Effector CD8-positive, alpha-beta T cell (primary cell): ENCODE measurements at places on chromosomes 5 and 9.

GRCh38 chr5:109907189-109907588 is 217.5 kb downstream of the MAN2A1 start:
- DNase-seq: no peak

DNA sequence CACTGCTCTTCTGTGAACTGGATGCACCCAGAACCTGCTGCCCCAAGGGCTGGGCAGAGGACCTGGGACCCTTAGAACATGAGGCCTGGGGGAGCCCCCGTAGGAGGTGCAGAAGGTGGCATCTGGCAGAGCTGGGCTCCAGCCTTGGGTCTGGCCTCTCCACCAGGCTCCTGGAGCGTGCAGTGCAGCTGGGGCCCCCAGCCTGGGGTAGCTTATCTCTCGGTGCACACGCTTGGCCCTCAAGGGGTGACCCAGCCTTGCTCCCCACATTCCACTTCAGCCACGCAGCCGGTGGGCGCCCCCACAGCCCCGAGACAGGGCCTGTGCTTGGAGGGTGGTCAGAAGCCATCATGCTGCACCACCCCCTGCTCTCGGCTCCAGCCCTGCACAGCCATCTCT is 5.6 kb upstream of the NR5A1 start:
- no peak for DNase-seq

DNA sequence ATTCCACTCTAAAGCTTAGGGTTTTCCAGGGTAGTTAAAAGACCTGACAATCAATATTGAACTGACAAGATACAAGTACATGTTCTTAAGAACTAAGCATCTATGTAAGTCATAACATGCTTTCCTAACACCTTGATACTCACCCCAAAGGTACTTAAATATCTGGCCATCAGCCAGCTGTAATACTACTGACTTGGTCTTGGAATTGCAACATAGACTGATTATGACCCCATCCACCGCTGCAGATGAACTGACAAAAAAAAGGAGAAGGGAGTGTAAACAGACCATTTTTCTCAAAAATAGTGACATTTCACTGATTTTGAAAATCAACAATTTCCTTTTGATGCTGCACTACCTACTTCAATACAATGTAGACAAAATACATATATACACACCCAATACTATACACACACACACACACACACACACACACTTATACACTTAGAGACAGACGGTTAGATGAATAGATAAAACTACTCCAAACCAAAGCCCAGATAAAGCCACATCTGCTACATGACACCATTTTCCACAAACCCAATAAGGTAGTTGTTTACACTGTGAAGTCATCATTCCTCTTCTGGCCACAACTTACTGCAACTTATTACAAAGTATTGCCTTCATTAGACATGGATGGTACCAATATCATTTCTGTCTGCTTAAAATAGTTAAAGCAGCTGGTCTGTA is 30.4 kb downstream of the ELP1 start:
- no peak for DNase-seq

GRCh38 chr5:72955143-72955767 is 586 bp upstream of the FCHO2 start:
- no peak for DNase-seq

DNA sequence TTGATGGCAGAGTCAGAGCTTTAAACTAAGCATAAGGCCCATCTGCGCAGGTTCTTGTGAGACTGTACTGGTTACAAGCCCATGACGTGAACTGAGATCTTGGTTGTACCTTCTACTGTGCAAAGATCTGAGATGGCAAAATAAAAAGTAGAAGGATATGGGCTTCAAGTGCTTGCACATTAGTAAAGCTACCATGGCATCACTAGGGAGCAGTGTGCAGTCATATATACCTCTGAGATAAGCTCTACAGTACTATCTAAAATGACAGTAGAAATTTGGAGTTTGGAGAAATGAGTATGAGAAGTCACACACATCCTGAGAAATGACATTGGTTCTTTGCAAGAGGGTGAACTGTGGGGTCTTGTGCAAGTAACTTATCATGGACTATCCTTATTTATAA is 408.2 kb upstream of the PRR16 start:
- no peak for DNase-seq

DNA sequence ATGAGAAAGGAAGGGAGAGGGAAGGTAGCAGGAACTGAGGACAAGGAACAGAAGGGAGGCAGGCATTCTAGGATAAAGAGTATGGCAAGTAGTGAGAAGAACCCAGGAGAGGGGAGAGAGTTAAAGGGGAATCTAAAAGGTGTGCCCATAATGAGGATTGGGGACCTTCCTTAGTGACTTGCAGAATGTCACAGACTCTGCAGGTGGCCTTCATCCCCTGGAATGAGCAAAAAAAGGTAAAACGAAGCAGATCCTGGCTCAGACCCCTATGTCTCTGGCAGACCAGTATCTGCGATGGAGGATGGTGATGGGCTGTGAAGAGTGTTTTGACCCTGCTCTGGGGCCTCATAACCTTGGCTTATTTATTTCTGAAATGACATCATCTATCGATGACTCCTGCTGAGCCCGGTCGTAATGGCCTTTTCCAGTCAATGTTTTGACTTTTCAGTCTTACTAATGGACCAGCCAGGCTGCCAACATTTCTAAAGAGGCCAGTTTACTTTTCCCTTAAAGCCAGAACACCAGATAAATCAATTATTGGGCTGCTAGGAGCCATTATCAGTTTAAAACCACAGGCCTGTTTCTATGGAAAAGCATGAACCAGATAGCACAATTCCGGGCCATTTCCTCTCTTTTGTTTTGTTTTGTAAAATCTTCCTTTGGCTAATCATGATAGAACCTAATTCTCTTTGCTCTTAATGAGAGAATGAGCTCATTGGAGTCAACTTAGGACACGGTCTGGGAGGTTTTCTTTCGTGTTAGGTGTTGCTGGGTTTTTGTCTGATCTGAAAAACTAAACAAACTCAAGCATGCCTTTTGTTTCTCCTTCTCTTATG is 3.1 kb downstream of the TMOD1 start:
- no peak for DNase-seq

GRCh38 chr5:435156-435790 is 7.7 kb upstream of the EXOC3 start:
- DNase-seq: no peak

DNA sequence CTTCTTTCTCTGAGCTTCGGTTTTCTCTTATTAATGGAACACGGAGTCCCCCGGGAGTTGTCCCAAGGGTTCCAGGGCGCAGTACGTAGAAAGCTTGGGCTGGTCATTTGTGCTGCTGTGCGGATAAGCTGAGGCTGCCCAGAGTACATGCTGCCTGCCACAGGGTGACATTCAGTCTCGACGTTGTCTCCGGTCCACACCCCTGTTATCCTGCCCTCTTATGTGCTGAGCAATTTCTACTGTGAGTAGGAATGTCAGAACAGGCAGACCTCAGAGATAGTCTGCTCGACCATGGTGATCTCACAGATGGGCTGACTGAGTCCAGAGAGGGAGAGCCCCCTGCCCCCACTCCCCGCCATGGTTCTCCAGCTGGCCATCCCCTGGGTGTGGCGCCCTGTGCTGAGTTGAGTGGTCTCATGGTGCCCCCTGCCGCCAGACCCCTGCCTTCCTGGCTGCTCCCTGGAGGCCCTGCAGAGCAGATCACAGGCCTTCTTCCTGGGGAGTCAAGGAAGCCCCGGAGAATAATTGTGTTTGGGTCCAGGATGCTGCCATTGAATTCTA is 124.0 kb downstream of the RGS3 start:
- DNase-seq: no peak

- no peak for DNase-seq
Observed at GRCh38 chr9:96442491-96442890, 7.5 kb upstream of the HABP4 start.

DNA sequence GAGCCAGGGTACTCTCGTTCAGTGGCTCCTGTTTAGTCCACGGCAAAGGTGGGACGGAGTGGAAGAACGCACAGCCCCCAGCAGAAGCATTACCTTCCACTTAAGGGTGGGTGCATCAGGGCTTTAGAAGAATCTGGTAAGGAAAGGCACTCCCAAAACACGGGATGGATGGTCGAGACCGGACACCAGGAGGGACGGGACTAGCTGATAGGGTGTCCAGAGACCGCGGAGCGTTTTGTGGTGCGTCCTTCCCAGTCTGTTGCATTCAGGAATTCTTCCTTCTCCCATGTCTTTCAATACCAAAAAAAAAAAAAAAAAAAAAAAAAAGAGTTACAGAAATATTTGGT is 545 bp upstream of the CTSV start:
- no peak for DNase-seq

DNA sequence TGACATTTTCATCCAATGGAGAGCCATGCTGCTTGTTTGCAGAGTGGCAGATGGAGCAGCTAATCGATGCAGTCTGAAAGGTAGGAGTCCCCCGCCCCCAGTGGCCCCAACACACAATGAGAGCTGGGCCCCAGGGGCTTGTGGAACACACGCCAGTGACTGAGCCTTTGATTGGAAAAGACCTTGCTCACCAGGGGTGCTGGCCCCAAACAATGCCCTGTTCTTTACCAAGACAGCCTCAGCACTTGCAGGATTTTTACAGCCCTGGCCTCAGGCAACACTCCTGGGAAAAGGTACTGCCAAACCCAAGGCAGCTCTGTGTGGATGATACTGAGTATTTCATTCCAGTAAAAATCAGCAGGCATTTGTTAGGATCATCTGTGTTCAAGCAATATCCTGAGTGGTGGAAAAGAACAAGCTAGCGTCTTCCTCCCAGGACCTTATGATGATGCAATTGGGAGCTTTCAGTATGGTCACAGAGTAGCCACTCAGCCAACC is 276.8 kb upstream of the CLINT1 start:
- no peak for DNase-seq

DNA sequence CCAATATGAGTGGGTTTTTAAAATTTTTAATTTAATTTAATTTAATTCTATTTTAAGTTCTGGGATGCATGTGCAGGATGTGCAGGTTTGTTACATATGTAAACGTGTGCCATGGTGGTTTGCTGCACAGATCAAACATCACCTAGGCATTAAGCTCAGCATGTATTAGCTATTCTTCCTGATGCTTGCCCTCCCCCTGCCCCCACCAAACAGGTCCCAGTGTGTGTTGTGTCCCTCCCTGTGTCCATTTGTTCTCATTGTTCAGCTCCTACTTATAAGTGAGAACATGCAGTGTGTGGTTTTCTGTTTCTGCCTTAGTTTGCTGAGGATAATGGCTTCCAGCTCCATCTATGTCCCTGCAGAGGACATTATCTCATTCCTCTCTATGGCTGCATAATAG is 35.0 kb upstream of the ANKRD33B start:
- no peak for DNase-seq

DNA sequence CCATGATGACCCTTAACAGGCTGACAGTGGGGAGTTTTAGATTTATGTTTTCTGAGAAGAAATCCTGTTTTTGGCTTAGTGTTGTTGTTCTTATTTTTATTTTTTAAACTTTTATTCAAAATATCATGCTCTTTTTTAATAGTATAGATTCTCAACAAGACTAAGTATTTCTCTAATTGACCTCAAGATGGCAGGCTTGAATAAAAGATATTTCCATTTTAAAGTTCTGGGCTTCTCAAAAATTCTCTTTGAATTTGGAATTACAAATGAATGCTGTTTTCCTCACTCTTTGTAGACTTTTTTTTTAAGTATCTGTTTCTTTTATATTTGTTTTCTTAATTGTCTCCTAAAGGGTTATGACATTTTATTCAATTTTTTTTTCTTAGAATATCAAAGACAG is 50.0 kb upstream of the SH3GL2 start:
- no peak for DNase-seq

- DNase-seq: no peak
Observed at GRCh38 chr5:6820851-6821479, 107.7 kb downstream of the TENT4A start.

DNA sequence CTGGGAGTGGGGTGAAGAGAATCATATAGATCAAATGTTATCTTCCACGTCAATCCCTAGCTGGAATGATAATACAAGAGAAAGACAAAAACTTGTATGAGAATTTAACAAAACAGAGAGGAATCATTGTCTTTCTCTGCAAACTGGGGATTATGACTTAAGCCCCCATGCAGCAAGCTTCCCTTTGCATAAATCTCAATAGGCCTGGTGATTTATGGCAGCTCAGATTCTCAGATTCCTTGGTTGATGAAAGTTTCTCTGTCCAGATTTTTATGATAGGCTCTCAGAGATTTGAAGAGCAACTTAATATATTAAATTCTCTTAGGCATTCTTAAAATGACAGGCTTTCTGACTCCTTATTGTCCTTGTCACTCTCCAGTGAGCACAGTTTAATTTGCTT is 56.0 kb downstream of the RASGRF2 start:
- no peak for DNase-seq

DNA sequence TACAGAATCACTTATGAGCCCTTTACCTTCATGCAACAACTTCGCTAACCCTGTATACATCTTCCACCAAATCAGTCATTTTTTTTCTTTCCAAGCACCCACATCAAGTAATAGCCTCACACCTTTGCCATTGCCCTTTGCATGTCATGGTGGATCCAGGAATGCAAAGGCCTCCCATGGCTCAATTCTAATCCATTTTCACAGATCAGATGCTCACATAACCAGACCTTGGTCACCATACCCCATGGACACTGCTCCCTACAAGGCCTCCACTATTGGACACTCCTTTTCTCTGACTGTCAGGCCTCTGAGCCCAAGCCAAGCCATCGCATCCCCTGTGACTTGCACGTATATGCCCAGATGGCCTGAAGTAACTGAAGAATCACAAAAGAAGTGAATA is 179.5 kb downstream of the RASEF start:
- no peak for DNase-seq

DNA sequence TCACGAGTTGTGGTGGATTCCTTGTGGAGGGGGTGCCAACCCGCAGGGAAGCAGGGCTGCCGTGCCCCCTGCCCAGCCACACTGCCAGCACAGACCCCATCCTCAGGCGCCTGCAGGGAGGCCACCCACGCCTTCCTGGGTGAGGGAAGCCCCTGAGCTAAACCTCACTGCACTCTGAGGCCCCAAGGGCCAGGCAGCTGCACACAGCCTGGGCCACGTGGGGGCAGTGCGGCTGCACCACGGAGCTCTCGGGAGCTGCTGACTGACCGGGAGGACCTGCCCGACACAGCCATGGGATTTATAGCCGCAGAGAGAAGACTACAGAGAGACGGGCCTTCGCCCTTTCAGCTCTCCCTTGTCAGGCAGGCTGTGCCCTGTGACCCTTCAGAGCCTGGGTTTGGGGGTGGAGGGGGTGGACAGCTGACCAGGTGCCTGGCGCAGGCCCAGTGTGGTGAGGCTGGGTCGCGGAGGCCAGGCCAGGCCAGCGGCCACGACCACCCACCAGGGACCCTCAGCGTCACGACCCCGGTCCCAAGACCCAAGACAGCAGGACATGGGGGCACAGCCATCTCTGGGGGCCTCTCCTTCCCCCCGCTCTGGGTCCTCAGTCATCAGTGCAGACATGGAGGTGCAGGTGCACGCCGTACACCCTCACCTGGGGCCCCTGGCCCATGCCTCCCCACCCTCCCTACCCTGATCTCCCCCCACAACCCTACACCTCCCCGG is 4.3 kb upstream of the AHRR start:
- DNase-seq: no peak

DNA sequence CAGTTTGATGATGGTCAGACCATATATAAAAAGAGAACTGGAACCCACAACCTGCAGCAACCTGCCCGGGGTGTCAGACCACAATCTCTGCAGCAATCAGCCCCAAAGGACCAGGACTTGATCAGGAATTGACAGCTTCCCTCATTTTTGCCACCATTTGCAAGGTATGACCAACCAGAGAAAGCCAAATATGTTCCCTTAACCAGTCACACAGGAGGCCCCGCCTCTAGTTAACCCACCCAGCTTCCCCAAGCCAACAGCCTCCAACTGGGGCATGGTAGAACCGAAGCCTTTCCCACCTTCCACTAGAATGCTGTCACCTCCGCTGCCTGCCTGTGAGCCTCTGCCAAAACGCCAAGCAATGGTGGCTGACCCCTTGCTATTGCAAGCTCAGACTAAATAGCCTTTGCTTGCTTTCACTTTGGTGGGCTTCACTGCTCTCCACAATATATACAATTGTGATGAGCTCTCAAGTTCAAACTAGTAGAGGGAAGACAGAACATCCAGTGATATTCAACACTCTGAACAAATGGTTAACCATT is 86.3 kb downstream of the AK8 start:
- no peak for DNase-seq
